Activated naive CD8-positive, alpha-beta T cell treated with anti-CD3 and anti-CD28 coated beads, Interleukin-2, amount 10 ng/mL, durations not matched to agents 7 days and 5 days (primary cell): ENCODE measurements at places on chromosomes 1 and 21. TPM values are rescaled to one million over a fixed set of nuclear protein-coding genes. Genes with fewer than 3 reads are reported as not detected.

GRCh38 chr1:33872683-33873082, 8.8 kb downstream of the HMGB4 start:
- no peak overlapping the region for H3K27ac ChIP-seq
- peaks cover 3% of the 10 kb centered on the region for H3K4me1 ChIP-seq
- no peak overlapping the region for H3K4me3 ChIP-seq

DNA sequence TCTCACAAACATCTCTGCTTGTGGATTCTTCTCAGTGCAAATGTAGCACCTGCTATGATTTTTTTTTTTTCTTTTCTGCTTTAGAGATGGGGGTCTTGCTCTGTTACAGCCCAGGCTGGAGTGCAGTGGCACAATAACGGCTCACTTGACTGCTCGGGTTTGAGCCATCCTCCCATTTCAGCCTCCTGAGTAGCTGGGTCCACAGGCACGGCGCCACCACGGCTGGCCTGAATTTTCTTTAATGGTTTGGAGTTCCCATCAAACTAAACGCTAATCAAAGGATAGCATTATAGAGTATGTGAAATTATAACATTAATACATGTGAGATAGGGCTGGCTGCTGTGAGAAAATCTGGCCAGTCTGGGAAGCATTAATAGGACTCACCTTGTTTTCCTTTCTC, 7.2 kb upstream of the PTGER3 start:
- no peak overlapping the region for H3K4me3 ChIP-seq
- no peak for DNase-seq
- H3K36me3 ChIP-seq, result peaks cover 8% of the 10 kb centered on the region
- no peak overlapping the region for H3K27ac ChIP-seq

- H3K4me1 ChIP-seq, result peaks cover 34% of the 10 kb centered on the region
- peaks cover 2% of the 10 kb centered on the region for H3K27me3 ChIP-seq
- no peak overlapping the region for H3K4me3 ChIP-seq
- no peak overlapping the region for H3K27ac ChIP-seq
- no peak for DNase-seq
Measured at GRCh38 chr1:211741788-211742187, 66.4 kb upstream of the NEK2 start.

GRCh38 chr1:22760455-22760854, 49.8 kb downstream of the EPHB2 start:
- no peak overlapping the region for H3K4me3 ChIP-seq
- DNase-seq, result no peak
- H3K27ac ChIP-seq, result no peak overlapping the region
- no peaks in the 10 kb centered on the region for H3K4me1 ChIP-seq

DNA sequence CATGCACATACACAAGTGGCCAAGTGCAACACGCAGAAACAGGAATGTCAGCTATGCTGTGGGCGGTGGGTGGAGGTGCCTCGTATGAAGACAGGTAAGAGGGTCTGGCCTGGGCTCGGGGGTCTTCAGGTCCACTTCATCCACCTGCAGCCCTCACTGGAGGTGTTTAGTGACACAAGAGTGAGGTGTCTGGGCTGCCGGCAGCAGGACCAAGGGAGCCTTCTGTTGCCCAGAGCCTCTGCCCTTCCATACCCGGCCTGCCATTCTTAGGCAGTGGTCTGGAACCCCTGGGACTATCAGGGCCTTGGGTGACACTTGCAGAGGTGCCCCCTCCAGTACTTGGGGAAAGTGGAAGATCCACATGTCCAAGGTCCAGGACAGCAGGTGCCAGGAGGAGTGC, 21.7 kb upstream of the ACTRT2 start:
- H3K4me3 ChIP-seq, result no peak overlapping the region
- H3K27ac ChIP-seq, result no peak overlapping the region
- H3K36me3 ChIP-seq, result no peaks in the 10 kb centered on the region
- peak; percentile 5 for DNase-seq
- no peaks in the 10 kb centered on the region for H3K4me1 ChIP-seq
- peaks cover 3% of the 10 kb centered on the region for H3K27me3 ChIP-seq

- no peak overlapping the region for H3K27ac ChIP-seq
- H3K27me3 ChIP-seq, result no peaks in the 10 kb centered on the region
- H3K36me3 ChIP-seq, result peaks cover 21% of the 10 kb centered on the region
- no peak for DNase-seq
Measured at GRCh38 chr1:1262071-1262470, 11.6 kb downstream of the UBE2J2 start.

- DNase-seq, result no peak
- H3K36me3 ChIP-seq, result peaks cover 55% of the 10 kb centered on the region
- H3K4me3 ChIP-seq, result no peak overlapping the region
- H3K27me3 ChIP-seq, result no peaks in the 10 kb centered on the region
- H3K27ac ChIP-seq, result no peak overlapping the region
Measured at GRCh38 chr1:181001091-181001780, 21.4 kb downstream of the STX6 start.

DNA sequence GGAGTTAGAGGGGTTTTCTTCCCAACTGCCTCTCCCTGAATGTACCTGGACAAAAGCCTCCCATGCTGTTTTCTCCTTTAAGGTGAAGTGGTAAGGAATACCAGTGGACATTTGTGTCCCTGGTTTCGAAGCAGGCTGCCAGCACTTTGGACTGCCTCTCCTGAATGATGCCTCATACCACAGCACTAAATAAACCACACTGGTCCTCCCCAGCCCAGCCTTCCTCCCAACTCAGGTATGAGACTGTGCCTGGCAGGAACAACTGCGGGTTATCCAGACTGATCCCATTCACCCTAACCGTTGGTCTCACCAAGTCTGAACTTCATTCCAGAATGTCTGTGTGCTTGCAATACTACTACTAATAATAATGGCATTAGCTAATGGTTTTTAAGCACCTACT, 9.3 kb downstream of the COQ8A start:
- no peaks in the 10 kb centered on the region for H3K4me1 ChIP-seq
- no peak overlapping the region for H3K4me3 ChIP-seq
- H3K36me3 ChIP-seq, result peaks cover 3% of the 10 kb centered on the region
- H3K27me3 ChIP-seq, result no peaks in the 10 kb centered on the region

GRCh38 chr1:182791281-182792179, 2.0 kb downstream of the NPL start:
- no peak for DNase-seq
- no peak overlapping the region for H3K27ac ChIP-seq
- H3K36me3 ChIP-seq, result no peaks in the 10 kb centered on the region

GRCh38 chr1:51624855-51625254, 8.0 kb downstream of the OSBPL9 start:
- no peaks in the 10 kb centered on the region for H3K27me3 ChIP-seq
- H3K27ac ChIP-seq, result no peak overlapping the region
- no peak overlapping the region for H3K4me3 ChIP-seq
- peaks cover 6% of the 10 kb centered on the region for H3K36me3 ChIP-seq

DNA sequence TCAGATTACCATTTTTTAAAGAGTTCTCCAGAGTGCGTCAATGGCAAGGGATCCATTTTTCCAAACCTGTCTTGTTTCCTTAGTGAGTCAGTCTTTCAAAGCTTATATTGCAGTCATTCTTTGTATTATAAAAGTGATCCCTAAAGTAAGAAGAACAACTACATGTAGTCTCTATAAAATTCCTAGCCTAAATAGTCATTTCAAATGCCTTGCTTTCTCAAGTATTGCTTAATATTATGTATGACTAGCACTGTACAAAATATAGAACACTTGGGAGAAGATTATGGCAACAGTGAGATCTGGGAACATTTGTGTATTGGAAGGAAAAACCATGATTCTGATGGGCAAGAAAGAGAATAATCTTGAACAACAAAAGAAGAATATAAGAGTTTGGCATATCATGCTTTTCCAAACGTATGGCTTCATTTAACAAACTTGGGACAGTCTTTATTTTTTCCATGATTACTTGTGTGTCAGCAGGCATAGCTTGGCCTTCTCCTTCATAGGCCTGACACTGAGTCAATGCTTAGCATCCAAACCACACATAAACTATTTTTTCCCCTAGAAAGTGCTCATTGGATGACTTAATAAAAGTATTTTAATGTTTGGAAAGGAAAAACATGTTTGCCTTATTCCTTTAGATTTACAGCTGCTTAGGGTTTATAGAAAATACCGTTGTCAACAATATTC, 547.4 kb downstream of the LTN1 start:
- H3K4me1 ChIP-seq, result peaks cover 1% of the 10 kb centered on the region
- H3K27me3 ChIP-seq, result no peaks in the 10 kb centered on the region
- H3K36me3 ChIP-seq, result no peaks in the 10 kb centered on the region
- no peak overlapping the region for H3K4me3 ChIP-seq

DNA sequence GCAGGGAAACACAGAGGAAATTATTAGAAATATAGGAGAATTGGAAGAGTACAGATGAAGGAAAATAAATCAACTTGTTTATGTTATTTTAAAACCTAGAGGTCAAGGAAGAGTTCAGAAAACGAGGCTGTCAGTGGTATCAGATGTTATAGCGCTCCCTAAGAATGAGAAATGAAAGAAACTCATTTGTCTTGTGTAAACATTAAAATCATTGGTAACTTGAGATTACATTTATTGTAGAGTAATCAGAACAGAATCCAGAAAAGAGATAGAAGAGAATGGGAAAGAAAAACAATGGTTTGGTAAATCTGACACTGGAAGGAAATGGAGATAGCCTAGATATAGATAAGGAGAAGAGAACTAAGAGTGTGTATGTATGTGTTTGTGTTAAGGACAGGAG, 106.4 kb downstream of the ATF6 start:
- no peak overlapping the region for H3K27ac ChIP-seq
- no peaks in the 10 kb centered on the region for H3K4me1 ChIP-seq
- no peaks in the 10 kb centered on the region for H3K27me3 ChIP-seq
- H3K4me3 ChIP-seq, result no peak overlapping the region

DNA sequence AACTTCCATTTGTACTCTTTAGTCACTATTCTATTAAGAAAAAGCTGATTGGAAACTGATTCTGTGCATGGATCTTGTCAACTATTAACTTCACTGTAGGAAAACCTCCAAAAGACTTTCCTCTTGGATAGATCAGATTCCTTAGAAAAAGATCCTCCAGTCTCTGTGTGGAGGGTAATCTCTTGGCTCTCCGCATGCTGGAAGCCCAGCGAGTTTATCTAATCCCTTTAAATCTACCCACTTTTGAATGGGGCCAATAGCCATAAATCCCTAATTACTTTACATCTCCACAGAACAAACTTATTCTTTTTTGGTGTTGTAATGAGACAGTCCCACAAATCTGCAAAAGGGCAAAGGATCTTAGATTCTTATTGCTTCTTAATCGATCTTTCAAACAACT, 1206.4 kb upstream of the ADGRL4 start:
- H3K27me3 ChIP-seq, result no peaks in the 10 kb centered on the region
- H3K4me1 ChIP-seq, result no peaks in the 10 kb centered on the region
- H3K27ac ChIP-seq, result no peak overlapping the region
- no peak for DNase-seq

- peaks cover 12% of the 10 kb centered on the region for H3K4me1 ChIP-seq
- H3K4me3 ChIP-seq, result no peak overlapping the region
- no peak overlapping the region for H3K27ac ChIP-seq
- H3K27me3 ChIP-seq, result no peaks in the 10 kb centered on the region
- DNase-seq, result no peak
Measured at GRCh38 chr1:243455760-243456651, 200.2 kb downstream of the SDCCAG8 start.

DNA sequence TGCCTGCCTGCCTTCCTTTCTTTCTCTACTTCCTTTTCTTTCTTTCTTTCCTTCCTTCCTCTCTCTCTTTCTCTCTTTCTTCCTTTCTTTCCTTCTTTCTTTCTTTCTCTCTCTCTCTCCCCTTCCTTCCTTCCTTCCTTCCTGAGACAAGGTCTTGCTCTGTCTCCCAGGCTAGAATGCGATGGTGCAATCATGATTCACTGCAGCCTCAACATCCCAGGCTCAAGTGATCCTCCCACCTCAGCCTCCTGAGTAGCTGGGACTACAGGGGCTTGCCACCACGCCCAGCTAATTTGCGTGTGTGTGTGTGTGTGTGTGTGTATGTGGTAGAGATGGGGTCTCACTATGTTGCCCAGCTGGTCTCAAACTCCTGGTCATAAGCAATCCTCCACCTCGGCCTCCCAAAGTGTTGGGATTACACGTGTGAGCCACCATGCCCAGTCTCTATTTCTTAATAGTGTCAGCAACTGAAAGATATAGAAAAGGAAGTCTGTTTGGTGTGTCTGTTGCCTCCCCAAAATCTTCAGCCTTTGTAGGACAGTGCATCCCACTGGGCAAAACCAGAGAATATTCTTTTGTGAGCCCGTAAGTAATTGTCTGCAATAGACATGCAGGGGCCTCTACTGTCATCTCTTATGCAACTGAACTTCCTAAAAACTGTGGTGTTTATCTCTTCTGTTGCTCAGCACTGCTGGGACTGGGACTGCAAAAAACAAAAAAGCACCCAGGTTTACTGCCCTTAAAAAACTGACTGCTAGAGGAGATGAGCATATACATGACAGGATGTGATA, 20.9 kb upstream of the RAB4A start:
- H3K4me1 ChIP-seq, result peaks cover 35% of the 10 kb centered on the region
- peak overlapping the region; percentile 39 for H3K27ac ChIP-seq
- DNase-seq, result no peak
- H3K27me3 ChIP-seq, result peaks cover 3% of the 10 kb centered on the region
- H3K36me3 ChIP-seq, result peaks cover 2% of the 10 kb centered on the region

- H3K27ac ChIP-seq, result no peak overlapping the region
- no peaks in the 10 kb centered on the region for H3K27me3 ChIP-seq
- H3K36me3 ChIP-seq, result no peaks in the 10 kb centered on the region
- no peak overlapping the region for H3K4me3 ChIP-seq
- no peaks in the 10 kb centered on the region for H3K4me1 ChIP-seq
Measured at GRCh38 chr1:196400478-196401451, 207.5 kb downstream of the KCNT2 start.

The TRNP1 gene
- not detected for total RNA-seq

The KIF21B gene
- 143 TPM for total RNA-seq

The FAM151A gene
- not detected for total RNA-seq

The LIN28A gene
- not detected for total RNA-seq

The FLG2 gene
- not detected for total RNA-seq

The MTARC2 gene
- total RNA-seq, result not detected
